ENCODE measurements at places on chromosomes 6 and 20.
A peak's percentile ranks its signal among the peaks of the same experiment; 100 is the strongest.

- DNase-seq, result no peak
Observed at GRCh38 chr20:13953227-13953626, 37.2 kb downstream of the SEL1L2 start.

- no peak for DNase-seq
Observed at GRCh38 chr6:10633216-10633615, 61.2 kb downstream of the C6orf52 start.

DNA sequence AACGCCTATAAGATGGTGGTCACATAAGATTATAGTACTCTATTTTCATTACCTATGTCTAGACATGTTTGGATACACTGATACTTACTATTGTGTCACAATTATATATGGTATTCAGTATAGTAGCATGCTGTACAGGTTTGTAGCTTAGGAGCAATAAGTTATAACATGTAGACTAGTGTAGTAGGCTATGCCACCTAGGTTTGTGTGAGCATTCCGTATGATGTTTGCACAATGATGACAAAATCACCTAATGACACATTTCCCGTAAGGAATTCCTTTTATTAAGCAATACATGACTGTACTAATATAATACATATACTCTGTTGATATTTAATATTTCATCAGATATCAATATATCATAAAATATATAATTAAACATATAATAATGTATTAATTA lies 540.7 kb downstream of the BMP2 start:
- no peak for DNase-seq

GRCh38 chr6:124132256-124132655 lies 328.6 kb downstream of the NKAIN2 start:
- no peak for DNase-seq

GRCh38 chr6:35048631-35049083 lies 92.5 kb downstream of the TCP11 start:
- peak; percentile 74 for DNase-seq

GRCh38 chr6:118203545-118203944 lies 296.5 kb downstream of the SLC35F1 start:
- DNase-seq, result no peak

DNA sequence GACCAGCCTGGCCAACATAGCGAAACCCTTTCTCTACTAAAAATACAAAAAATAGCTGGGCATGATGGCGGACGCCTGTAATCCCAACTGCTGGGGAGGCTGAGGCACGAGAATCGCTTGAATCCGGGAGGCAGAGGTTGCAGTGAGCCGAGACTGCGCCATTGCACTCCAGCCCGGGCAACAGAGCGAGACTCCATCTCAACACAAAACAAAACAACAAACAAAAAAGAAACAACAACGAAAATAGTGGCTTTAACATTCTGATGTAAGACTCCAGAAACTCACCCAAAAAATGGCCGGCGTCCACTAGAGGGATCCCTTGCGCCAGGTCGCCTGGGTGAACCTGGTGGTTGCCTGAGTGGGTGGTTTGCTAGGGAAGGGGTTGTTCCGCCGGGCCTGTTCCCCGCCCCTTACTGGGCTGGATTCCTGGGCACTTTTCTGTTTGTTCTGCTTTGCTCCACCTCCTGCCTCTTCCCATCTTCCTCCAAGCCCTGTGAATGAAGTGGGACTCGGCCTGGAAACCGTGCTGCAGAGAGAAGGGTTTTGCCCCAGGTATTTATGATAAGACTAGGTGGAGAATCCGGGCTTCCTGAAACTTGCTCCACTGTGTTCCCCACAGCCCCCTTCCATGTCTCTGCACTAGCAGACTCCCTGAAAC lies 1.5 kb downstream of the PABPC1L start:
- DNase-seq, result no peak

GRCh38 chr20:63660622-63661021 lies 2.5 kb downstream of the RTEL1 start:
- no peak for DNase-seq

DNA sequence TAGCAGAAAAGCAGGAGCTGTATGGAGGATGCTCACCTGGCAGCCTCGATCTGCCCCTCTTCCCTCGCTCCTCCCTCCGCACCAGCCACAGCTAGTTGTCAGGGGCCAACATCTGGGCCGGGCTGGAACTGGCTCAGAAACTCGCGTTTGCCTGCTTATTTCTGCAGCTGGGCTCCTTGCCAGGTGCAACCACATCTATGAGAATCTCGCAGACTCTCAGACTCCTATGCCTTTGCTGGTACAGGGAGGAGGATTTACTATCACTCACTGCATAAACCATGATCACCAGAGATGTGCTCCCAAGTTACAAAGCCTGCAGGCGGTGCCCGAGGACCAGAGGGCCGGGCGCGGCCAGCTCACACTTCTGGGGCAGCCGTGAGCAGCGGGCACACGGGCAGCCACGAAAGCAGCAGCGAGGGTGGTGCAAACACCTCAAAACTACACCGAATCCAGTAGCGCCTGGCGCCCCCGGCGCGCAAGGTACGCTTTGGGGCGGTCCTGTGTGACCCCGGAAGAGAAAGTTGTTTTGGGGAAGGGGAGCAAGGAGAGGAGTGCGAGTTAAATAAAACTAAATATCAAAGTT lies 577 bp upstream of the LRRC1 start:
- DNase-seq, result peak; percentile 72

DNA sequence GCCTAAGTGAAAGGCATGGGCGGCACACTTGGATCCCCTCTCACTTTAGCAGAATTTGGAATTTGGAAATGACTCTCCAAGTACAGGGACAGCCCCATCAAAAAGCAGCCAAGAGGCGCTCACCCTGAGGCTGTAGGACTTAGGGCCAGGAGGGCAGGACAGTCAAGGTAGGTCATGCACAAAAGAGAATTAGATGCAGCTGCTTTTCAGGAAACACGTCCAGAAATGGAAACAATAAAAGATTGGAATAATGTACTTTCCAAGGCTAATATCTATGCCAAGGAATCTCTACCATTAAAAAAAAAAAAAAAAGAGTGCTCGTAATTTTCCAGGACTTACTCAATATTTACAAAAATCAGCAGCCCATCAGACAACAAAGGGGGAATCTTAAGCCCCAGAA lies 19.9 kb downstream of the PREP start:
- DNase-seq, result no peak

- DNase-seq, result no peak
Observed at GRCh38 chr6:170074435-170074834, 216.4 kb downstream of the DLL1 start.

DNA sequence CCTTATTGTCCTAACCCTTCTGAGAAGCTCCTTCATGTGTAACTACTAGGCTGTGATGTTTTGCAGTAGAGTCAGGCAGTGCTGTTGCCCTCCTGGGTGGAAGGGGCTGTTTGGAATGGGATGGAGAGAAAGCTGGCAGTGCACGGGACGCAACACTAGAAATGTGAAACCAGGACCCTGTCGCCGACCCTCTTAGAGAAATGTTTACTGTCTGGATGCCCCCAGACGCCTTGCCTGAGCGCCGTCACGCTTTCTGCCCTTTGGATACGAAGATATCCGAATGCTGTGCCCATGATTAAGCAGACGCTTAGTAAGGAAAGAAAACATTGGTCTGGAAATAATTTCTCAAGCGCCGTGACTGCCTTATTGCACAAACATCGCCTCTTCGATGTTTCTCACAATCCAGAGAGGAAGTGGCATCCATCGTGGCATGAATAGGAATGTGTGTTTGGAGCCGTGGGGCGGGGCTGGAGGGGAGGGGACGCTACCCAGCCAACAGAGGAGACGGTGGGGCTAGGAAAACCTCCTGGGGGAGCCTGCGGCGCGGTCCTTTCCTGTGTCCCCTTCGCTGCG lies 661 bp upstream of the PPP1R14C start:
- DNase-seq, result no peak

DNA sequence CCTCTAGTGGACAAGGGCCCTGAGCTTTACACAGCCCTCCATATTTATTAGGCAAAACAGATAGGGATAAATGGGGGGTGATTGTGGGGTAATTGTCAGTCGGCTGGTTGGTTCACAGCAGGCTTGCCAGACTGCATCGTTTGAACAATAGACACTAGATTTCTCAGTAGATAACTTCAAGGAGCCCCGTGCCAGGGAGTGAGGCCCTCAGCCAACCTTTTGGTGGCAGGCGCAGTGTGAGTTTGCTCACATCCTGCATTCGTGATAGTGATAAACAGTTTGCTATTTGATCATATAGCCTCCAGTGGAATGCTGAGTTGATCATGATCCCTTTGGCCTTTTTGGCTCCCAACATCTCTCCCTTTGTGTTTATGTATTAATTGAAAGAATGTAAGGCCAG lies 3.6 kb upstream of the ABHD12 start:
- DNase-seq, result no peak

GRCh38 chr20:17571153-17571527 lies 1.3 kb downstream of the DSTN start:
- no peak for DNase-seq

DNA sequence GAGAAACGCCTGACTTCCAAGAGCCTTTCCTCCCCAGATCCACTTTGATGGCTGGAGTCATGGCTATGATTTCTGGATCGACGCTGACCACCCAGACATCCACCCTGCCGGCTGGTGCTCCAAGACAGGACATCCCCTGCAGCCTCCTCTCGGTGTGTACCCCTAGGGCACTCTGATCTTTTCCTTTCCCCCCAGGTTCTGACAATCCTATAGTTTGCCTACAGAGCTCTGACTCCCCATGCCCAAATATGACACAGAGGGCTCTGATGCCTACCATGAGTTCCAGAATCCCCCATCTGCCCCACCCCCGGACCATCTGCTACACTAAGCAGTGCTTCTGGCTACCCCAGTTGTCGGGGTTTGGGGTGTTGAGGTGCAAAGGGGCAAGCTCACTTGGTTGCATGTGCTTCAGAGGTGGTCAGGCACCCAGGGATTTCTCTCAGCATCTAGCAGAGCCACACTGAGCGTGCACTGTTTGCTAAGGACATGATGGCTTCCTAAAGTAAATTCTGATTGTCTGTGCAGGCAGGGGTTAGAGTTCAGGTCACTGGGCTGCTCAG lies 24.0 kb upstream of the SGK2 start:
- no peak for DNase-seq

DNA sequence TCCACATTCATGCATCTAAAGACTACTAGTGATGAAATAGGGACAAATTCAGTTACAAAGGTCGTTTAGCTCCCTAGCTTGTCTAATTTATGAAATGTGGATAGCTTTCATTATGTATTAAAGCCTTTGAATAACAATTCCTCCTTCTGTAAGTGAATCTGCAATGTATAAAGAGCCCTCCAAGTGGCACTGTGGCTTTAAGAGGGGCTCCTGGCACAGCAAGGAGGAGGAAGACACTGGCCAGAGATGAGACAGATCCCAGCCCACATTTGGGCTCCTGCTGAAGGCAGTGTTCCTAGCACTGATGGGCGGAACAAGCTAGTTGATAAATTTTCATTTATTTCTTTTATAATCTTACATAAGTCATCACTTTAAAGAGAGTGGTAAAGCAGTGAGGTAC lies 17.6 kb upstream of the FUCA2 start:
- no peak for DNase-seq

DNA sequence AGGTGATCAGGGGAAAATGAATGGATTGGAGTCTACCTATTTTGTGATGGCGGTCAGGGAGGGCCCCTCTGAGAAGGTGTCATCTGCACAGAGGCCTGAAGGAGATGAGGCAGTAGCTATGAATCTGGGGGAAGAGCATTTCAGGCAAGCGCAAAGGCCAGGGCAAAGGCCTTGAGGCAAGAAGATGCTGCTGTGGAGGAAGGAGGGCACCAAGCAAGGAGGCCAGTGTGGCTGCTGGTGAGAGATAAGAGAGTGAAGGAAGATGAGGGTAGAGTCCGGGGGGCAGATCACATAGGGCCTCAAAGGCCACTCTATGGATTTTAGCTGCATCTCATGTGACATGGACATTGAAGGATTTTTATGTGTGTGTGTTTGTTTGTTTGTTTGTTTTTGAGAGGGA lies 20.6 kb upstream of the CSNK2A1 start:
- no peak for DNase-seq

GRCh38 chr6:21046276-21046675 lies 512.0 kb downstream of the CDKAL1 start:
- DNase-seq, result no peak

GRCh38 chr6:117494283-117494682 lies 11.8 kb downstream of the DCBLD1 start:
- no peak for DNase-seq

- DNase-seq, result no peak
Observed at GRCh38 chr20:46240065-46240464, 68.2 kb downstream of the CDH22 start.

GRCh38 chr6:169212897-169213813 lies 40.5 kb downstream of the THBS2 start:
- DNase-seq, result peak; percentile 93

DNA sequence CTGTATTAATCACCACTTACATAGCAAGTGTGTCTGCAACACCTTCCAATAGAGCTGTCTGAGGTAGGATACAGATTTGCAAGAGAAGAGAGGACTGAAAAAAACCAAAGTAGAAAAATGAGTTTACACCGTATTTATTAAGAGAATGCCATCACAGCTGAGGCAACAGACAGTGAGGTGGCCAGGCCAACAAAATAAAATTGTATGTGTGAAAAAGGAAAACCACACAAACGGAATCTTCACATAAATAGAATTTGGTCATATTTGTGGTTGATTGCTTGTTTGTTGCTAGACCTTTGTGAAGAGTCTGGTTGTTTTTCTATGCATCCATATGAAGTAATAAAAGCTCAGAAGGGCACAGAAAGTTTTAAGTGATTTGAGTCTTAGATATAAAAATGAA lies 157.8 kb upstream of the TSHZ2 start:
- no peak for DNase-seq

GRCh38 chr6:78810146-78810545 lies 57.2 kb upstream of the IRAK1BP1 start:
- no peak for DNase-seq

GRCh38 chr6:113524826-113525225 lies 332.3 kb upstream of the MARCKS start:
- no peak for DNase-seq

GRCh38 chr20:49570828-49571552 lies 3.1 kb upstream of the PTGIS start:
- no peak for DNase-seq

DNA sequence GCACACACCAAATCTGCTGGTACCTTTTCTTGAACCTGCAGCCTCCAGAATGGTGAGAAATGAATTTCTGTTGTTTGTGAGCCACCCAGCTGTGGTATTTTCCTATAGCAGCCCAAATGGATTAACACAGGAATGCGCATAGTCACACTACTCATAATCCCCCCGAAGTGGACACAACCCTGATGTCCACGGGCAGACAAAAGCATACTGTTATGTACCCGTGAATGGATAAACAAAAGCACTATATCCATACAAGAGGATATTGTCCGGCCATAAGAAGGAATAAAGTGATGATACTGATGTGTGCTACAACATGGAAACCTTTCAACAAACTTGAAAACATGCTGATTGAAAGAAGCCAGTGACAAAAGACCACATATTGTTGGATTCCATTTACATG lies 25.1 kb upstream of the RPP40 start:
- DNase-seq, result no peak

DNA sequence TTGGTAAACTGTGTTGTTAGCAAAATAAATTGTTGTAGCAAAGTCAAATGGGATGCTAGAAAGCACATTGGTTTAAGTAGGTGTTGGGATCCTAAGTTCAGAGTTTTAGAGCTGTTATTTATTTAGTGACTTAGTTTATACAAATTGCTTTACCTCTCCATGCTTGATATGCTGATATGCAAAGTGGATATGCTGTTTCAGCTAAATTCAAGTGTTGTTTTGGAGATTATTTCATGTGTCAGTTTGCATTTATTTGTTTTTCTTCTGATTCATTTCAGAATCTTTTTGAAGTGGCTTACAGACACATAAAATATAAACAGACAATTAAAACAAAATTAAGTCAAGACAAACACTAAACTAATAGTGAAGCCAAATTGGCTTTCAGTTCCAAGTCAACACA lies 203.5 kb downstream of the ADGRB3 start:
- DNase-seq, result no peak

GRCh38 chr6:107458672-107459282 lies 587 bp downstream of the PDSS2 start:
- peak; percentile 37 for DNase-seq

Data from nucleus accumbens (tissue), 56 donors.